Muscle of back (tissue), 13 donors: ENCODE measurements at places on chromosomes 2 and 18. TPM values are rescaled to one million over a fixed set of nuclear protein-coding genes. Genes with fewer than 3 reads are reported as not detected.

DNA sequence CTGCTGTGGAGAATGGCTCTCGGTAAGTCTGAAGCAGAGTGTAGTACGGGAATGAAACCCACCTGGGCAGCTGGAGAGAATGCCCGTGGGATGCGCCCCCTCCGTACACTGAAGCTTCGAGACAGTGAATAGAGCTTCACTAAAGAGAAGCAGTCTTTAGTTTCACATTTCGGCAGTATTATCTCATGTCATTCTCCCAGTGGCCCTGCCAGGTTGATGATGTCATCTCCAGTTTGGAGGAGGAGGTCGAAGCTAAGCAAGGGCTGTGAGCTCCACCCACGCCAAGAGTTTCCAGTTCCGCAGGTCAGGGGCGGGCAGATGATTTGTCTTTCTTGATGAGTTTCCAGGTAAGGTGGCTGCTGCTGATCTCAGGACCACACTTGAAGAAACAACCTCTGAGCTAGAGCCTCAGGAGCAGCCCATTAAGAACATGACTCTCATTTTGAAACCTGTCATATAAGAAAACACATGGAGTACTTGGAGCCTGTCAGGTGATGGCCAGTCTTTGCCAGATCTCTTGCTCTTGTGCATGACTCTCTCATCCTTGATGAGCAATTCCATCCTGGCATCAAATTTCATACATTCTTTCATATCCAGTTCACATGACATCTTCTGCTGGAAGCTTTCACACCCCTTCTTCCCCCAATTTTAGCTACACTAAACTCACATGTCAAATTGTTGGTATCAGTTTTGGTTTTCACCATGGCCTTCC lies 475.0 kb downstream of the RNF144A start:
- DNase-seq, result no peak

Gene CNDP1
- polyA plus RNA-seq, result not detected

- peak; percentile 25 for DNase-seq
Observed at GRCh38 chr2:25473758-25474340, 132.1 kb upstream of the DNMT3A start.

DNA sequence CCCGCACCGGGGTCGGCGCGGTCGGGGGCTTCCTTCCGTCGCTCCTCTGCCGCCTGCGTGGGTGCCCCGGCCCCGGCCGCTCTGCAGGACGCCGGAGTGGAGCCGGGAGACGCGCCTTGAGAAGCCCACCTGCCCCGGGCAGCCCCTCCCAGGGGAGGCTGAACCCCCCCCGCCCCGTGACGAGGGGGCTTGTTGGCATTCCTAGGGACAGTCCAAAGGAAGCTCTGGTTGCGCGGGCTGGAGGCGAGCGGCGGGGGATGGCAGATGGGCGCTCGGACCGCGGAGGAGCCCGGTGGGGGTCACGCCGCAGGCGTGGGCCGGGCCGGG lies 133.5 kb upstream of the MGAT5 start:
- DNase-seq, result no peak

DNA sequence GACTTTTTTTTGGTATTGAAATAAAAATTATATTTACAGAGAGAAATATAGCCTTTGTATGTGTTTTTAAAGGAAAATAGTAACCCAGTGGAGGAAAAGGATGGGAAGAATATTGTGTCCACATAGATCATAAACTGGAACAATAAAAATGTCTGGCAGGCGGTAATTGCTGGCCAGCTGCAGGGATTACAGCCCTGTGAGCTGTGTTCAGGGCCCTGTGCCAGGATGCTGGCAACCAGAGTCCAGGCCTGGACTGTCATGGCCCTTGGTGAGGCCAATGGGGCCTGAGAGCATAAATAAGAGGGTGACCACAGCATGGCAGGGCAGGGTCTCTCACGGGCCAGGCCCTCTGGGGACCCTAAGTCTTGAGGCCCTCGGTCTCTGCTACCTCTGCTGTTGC lies 171.2 kb downstream of the ACOXL start:
- DNase-seq, result peak; percentile 51

DNA sequence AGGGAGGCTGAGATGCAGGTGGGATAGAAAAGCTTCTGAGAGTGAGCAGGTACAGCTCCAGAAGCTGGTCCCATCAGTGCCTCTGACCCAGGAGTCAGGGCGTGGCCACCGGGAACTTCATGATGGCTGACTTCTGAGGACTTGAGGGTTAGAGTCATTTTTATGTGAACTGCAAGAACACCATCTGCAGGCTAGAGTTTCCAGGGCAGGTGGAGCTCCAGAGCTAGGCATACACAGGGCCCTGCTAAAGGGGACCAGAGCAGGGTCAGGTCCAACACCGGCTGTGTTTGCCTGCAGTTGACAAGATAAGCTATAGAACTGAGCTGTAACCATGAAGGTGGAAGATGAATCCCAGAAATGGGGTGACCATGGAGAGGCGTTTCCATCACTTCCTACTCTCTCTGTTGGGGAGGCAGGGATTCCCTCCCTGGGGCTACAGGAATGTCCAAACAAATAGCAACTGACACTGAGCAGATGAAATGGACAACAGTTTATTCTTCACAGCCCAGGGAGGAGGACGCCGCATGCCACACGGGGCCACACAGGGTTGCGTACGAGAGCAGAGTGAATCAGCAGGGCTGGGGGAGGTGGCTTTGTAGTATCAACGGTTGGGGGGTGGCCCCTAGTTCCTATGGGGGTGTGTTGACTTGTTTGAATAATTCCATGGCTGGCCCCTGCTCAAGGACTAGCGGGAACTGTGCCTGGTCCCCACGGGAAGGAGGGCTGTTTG lies 77.6 kb upstream of the ZNF516 start:
- DNase-seq, result no peak

DNA sequence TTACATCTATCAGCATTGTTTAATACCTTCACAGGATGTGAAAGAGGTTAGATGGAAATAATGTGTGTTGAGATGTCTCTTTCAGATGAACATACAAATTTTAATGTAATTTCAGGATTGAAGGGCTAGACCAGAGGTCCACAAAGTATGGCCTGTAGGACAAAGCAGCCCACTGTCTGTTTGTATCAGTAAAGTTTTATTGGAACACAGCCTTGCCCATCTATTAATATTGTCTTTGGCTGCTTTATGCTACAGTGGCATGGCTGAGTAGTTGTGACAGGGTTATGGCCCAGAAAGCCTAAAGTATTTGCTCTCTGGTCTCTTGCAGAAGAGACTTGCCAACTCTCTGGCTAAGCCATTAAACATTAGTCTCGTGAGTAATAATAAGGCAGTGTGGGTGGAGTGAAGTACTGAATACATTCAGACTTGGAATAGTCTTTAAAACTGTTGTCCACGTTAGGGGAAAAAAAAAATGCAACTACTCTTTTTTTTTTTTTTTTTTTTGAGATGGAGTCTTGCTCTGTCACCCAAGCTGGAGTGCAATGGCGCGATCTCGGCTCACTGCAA lies 74.5 kb upstream of the NOSTRIN start:
- DNase-seq, result no peak

GRCh38 chr18:22847867-22848451 lies 85.2 kb upstream of the RBBP8 start:
- DNase-seq, result no peak
